ENCODE measurements at places on chromosomes 5 and 9. TPM values are rescaled to one million over a fixed set of nuclear protein-coding genes. Genes with fewer than 3 reads are reported as not detected.

- H3K4me1 ChIP-seq = peaks cover 4% of the 10 kb centered on the region
- H3K27me3 ChIP-seq = peaks cover 2% of the 10 kb centered on the region
- no peak for DNase-seq
- H3K36me3 ChIP-seq = no peaks in the 10 kb centered on the region
- no peak overlapping the region for H3K4me3 ChIP-seq
These were observed 76.1 kb downstream of the SLC28A3 start for GRCh38 chr9:84264307-84265029.

Gene RIMOC1
- 8.5 TPM for polyA plus RNA-seq

Gene CCNJL
- polyA plus RNA-seq = not detected

DNA sequence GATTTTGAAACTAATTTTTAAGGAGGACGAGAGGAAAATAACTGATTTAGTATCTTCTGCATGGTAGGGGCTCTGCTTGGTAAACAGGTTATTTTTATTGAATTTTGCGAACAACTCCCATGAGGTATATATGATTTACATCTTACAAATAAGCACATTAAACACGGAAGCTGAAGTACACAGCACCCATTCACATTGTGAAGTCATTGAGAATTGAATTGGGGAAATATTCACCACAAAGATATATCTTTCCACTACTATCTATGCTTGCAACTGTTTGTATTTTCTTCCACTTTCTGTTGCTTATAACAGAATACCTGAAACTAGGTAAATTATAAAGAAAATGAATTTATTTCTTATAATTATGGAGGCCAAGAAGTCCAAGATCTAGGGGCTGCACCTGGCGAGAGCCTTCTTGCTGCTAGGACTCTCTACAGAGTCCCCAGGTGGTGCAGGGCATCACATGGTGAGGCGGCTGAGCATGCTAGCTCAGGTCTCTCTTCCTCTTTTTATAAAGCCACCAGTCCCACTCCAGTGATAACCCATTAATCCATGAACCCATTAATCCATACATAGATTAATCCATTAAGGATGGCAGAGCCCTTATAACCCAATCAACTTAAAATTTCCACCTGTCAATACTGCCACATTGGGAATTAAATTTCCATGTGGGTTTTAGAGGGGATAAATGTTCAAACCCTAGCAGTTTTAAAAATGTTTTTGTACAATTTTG is 79.0 kb upstream of the ZNF608 start:
- no peak for DNase-seq
- H3K27ac ChIP-seq = no peak overlapping the region
- no peaks in the 10 kb centered on the region for H3K36me3 ChIP-seq

DNA sequence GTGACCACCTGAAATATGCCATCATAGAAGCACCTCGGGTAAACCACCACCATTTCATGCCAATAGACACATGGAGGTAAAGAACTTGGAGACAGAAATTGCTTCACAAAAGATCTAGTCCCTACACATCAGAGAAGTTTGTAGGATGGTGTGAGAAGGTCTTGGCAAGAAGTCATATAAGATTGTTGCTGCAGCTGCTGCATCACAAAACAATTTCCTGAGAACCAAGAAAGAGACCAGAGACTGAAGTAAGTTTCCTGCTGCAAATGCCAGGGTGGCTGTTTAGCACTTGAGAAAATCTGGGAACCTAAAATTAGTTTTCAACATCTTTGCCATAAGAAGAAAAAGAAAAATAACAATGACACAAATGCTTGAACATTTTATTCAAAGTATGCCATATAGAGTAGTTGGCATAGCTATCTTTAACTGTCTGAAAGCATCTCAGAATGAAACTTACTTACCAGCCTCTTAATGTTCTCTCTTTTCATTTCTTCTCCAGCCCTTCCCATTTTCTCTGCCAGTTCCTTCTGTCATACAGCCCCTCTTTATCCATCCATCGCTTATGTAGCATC is 114.3 kb downstream of the KCTD16 start:
- H3K27me3 ChIP-seq = peaks cover 7% of the 10 kb centered on the region
- no peaks in the 10 kb centered on the region for H3K4me1 ChIP-seq
- no peaks in the 10 kb centered on the region for H3K36me3 ChIP-seq
- no peak for DNase-seq
- H3K4me3 ChIP-seq = no peak overlapping the region

- H3K27me3 ChIP-seq = no peaks in the 10 kb centered on the region
- H3K36me3 ChIP-seq = no peaks in the 10 kb centered on the region
- peaks cover 32% of the 10 kb centered on the region for H3K4me1 ChIP-seq
- DNase-seq = no peak
These were observed 44.1 kb upstream of the CDKN2B start for GRCh38 chr9:22053178-22053577.

- DNase-seq = peak; percentile 57
- H3K27me3 ChIP-seq = no peaks in the 10 kb centered on the region
- no peak overlapping the region for H3K27ac ChIP-seq
- no peak overlapping the region for H3K4me3 ChIP-seq
- no peaks in the 10 kb centered on the region for H3K36me3 ChIP-seq
These were observed 5.1 kb downstream of the PNPLA7 start for GRCh38 chr9:137545123-137545522.

DNA sequence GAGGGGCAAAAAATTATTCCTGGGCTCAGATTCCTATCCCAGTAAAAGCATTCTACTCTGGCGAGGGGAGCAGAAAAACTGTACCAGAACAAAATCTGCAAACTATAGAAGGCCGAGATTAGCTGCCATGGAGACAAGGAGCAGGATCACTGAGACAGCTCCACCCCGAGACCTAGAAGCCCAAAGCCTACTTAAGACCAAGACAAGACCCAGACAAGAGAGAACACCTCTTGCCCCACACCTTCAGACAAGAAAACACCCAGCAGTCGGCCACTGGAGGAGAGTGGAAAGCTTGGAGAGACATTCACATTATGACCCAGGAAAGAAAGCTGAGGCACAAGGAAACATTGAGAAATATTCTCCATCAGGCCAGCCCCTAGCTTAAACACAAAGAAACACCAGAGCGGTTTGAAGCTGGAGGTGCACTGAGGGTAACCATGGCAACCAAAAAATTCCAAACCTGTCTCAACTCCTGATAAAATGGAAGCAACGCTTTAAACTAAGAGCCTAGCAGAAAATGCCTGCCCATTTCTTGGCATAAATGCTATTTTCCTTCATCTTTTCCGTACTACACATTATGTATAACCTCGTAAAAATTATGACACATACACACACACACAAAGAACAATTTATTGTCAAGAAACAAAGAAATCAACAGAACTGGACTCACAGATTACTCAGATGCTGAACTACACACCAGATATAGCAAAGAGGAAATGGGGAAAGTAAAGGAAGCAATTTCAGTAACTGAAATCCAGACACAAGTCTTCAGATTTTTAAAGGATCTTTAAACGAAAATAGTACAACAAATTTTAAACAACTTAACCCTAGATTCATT is 53.8 kb upstream of the FTMT start:
- no peak overlapping the region for H3K4me3 ChIP-seq
- H3K27me3 ChIP-seq = no peaks in the 10 kb centered on the region
- H3K36me3 ChIP-seq = no peaks in the 10 kb centered on the region
- H3K27ac ChIP-seq = no peak overlapping the region

DNA sequence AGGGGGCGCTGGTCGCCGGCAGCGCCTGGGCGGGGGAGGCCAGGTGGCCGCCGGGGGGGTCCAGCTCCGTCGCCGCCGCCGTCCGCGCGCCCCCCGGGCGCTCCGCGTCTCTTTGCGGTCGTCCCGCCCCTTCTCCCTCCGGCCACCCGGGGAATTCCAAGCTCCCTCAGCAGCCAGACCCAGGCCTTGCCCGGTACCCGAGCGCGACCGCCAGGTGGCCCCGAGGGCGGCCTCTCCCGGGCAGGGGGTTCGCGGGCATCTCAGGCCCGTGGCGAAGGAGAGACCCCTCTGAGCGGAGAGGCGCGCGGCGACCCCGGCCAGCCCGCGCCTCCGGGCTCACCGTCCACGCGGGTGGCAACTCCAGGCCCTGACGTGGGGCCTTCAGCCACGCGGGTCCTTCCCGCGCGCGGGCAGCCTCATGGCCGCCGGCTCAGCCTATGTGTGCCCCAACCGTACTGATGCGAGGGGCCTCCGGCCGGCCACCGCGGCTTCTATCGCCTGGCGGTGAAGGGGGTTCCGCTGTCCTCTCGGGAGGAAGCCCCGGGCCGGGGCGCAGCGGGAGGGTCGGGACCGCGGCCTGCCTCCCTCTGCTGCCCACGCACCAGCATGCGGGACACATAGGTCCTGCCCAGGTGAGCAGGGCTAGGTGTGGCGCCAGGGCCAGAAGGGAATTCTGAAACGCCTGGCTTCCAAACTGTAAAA is 529 bp upstream of the NRARP start:
- H3K4me1 ChIP-seq = peaks cover 24% of the 10 kb centered on the region
- no peak overlapping the region for H3K4me3 ChIP-seq
- no peaks in the 10 kb centered on the region for H3K36me3 ChIP-seq
- H3K27me3 ChIP-seq = no peaks in the 10 kb centered on the region
- DNase-seq = no peak
- H3K27ac ChIP-seq = no peak overlapping the region

- H3K27ac ChIP-seq = no peak overlapping the region
- H3K27me3 ChIP-seq = peaks cover 10% of the 10 kb centered on the region
- DNase-seq = no peak
These were observed 75.2 kb upstream of the CPEB4 start for GRCh38 chr5:173812811-173813550.

GRCh38 chr9:93154293-93154903 is 20.3 kb upstream of the NINJ1 start:
- H3K36me3 ChIP-seq = no peaks in the 10 kb centered on the region
- H3K4me3 ChIP-seq = no peak overlapping the region
- H3K27me3 ChIP-seq = no peaks in the 10 kb centered on the region
- H3K27ac ChIP-seq = peak overlapping the region; percentile 63
- peaks cover 11% of the 10 kb centered on the region for H3K4me1 ChIP-seq
- DNase-seq = peak; percentile 34

Gene FGF1
- polyA plus RNA-seq = not detected

Gene CCL27
- polyA plus RNA-seq = not detected

- DNase-seq = no peak
- H3K27ac ChIP-seq = peak overlapping the region; percentile 91
These were observed 421 bp upstream of the DEPDC1B start for GRCh38 chr5:60700416-60700757.

Gene SLC36A2
- not detected for polyA plus RNA-seq

Gene SLC22A4
- polyA plus RNA-seq = not detected

GRCh38 chr5:173625261-173625660 is 8.8 kb upstream of the BOD1 start:
- no peak for DNase-seq
- no peak overlapping the region for H3K4me3 ChIP-seq
- H3K36me3 ChIP-seq = no peaks in the 10 kb centered on the region
- H3K27me3 ChIP-seq = peaks cover 10% of the 10 kb centered on the region

DNA sequence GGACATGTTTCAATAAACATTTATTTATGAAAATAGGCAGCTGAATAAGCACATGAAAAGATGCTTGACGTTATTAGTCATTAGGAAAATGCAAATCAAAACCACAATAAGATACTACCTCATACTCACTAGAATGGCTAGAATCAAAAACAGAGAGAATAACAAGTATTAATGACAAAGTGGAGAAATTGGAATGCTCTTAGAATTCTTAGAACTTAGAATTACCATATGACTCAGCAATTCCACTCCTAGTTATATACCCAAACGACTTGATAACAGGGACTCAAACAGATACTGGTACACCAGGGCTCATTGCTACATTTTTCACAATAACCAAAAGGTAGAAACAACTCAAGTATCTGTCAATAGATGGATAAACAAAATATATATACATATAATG is 15.1 kb upstream of the TRIM36 start:
- peaks cover 11% of the 10 kb centered on the region for H3K4me1 ChIP-seq
- peaks cover 34% of the 10 kb centered on the region for H3K27me3 ChIP-seq

- no peaks in the 10 kb centered on the region for H3K27me3 ChIP-seq
- H3K36me3 ChIP-seq = peaks cover 2% of the 10 kb centered on the region
- DNase-seq = no peak
- H3K4me3 ChIP-seq = no peak overlapping the region
These were observed 6.5 kb downstream of the CKMT2 start for GRCh38 chr5:81239613-81240012.

- H3K4me1 ChIP-seq = no peaks in the 10 kb centered on the region
- H3K27ac ChIP-seq = no peak overlapping the region
- no peak overlapping the region for H3K4me3 ChIP-seq
- H3K36me3 ChIP-seq = no peaks in the 10 kb centered on the region
- H3K27me3 ChIP-seq = no peaks in the 10 kb centered on the region
These were observed 15.4 kb upstream of the QSOX2 start for GRCh38 chr9:136260936-136261472.

GRCh38 chr5:125489146-125489545 is 742.7 kb upstream of the ZNF608 start:
- no peak overlapping the region for H3K27ac ChIP-seq
- H3K27me3 ChIP-seq = no peaks in the 10 kb centered on the region

Gene MSX2
- not detected for polyA plus RNA-seq

GRCh38 chr5:141421489-141421855 is 621 bp downstream of the PCDHGA11 start:
- peaks cover 17% of the 10 kb centered on the region for H3K4me1 ChIP-seq
- no peak for DNase-seq
- peaks cover 58% of the 10 kb centered on the region for H3K36me3 ChIP-seq
- H3K4me3 ChIP-seq = peak overlapping the region; percentile 72
- H3K27me3 ChIP-seq = peaks cover 75% of the 10 kb centered on the region

GRCh38 chr9:107874591-107875369 is 385.2 kb upstream of the KLF4 start:
- H3K27ac ChIP-seq = no peak overlapping the region
- H3K4me3 ChIP-seq = no peak overlapping the region
- peaks cover 3% of the 10 kb centered on the region for H3K27me3 ChIP-seq
- no peaks in the 10 kb centered on the region for H3K36me3 ChIP-seq
- H3K4me1 ChIP-seq = no peaks in the 10 kb centered on the region
- DNase-seq = no peak

- H3K4me1 ChIP-seq = no peaks in the 10 kb centered on the region
- H3K4me3 ChIP-seq = no peak overlapping the region
- DNase-seq = no peak
- H3K36me3 ChIP-seq = peaks cover 15% of the 10 kb centered on the region
- no peaks in the 10 kb centered on the region for H3K27me3 ChIP-seq
- H3K27ac ChIP-seq = no peak overlapping the region
These were observed 373.5 kb upstream of the TRPC7 start for GRCh38 chr5:136738829-136739228.

DNA sequence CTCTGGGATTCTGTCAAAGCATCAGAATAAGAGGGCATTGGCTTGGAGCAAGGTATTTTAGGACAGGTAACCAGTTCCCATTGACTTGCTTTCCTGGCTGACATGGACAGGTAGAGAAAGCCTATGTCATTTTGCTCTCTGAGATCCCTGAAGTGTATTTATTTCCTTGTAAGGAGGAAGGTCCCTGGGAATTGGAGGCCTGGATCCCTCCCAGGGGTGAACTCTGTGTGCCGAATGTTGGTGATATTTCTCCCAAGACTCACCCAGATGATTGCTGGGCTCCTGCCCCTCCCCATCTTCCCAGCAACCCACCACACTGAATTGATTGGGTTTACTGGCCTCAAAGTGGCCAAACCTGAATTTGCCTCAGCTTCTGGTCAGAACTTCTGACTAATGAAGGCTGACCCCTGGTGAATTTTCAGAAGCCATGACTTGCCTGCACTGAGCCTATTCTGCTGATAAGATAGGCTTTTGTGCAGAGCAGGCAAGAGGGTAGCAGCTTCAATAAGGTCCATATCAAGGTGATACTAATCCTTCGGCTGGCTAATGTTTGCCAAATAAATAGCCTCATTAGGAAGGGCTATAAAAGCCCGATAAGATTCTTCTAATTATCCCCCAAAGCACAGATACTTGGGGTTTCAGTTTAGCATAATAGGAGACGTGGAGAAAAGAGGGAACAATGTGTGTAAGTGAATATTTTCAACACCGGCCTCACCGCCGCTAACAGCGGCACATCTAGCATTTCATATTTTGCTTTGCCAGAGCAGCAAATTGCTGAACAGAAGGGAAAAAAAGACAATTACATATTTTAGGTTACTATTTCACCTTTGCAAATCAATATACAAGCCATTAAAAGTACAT is 152.9 kb upstream of the PITX1 start:
- DNase-seq = no peak
- H3K36me3 ChIP-seq = no peaks in the 10 kb centered on the region
- H3K4me1 ChIP-seq = peaks cover 19% of the 10 kb centered on the region

All from naive thymus-derived CD8-positive, alpha-beta T cell (primary cell).